NCI-H524 treated with DMSO at 0.1 percent for 48 hours (cell line): ENCODE measurements at places on chromosomes 4 and X.

- DNase-seq = no peak
These were observed 71.0 kb downstream of the DDX60L start for GRCh38 chr4:168409089-168409801.

- no peak for DNase-seq
These were observed 532 bp downstream of the ZNF827 start for GRCh38 chr4:145937971-145938611.

DNA sequence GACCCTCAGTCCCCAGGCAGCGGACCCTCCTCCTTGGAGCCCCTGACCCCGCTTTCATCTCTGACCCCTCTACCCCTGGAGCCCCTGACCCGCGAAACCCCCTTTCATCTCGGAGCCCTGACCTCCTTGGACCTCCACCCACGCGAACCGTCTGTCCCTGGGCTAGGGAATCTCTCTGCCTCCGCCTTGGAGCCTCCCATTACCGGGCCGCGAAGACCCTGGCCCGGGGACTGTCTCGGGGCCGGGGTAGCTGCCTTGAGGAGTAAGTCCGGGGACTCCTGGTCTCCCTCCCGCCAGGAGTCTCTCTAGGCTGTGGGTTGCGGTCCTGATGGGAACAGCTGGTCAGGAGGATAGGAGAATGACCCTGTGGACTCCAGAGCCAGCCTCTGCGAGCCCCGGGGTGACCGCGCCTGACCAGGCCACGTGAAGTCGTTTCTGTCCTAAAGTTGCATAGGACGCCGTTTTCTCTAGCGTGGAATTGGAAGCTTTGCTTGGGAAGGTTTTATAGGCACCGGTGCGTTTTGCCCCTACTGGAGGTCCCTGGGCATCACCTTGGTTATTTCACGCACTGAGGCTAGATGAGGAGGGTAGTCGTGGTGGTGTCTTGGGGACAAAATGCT lies 824 bp downstream of the TBC1D14 start:
- DNase-seq = no peak

DNA sequence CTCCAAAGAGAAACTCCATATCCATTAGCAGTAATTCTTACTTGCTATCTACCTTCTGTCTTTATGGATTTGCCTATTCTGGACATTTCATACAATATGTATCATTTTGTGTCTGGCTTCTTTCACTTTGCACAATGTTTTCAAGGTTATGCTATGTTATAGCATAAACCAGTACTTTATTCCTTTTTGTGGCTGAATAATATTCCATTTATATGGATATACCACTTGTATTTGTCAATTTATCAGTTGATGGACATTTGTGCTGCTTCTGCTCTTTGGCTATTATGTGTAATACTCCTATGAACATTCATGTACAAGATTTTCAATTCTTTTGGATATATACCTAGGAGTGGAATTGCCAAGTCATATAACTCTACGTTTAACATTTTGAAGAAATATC lies 18.9 kb upstream of the HPSE start:
- DNase-seq = no peak

- DNase-seq = peak; percentile 4
These were observed 155.2 kb downstream of the SMIM20 start for GRCh38 chr4:26069218-26069617.

DNA sequence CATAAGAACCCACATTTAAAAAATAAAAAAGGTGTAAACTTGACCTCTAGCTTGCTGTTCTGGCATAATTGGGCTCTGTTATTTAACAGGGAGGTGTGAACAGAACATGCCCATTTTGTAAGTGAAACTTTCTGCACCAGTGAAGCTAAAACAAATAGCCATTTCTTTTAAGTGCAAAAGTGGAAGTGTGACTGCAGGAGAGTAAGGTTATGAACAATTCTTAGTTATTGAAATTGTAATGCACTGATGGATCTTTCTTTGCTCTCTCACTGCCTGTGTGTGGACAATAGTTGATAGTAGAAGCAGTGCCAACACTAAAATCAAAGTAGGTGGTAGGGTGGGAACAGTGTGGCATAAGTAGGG lies 12.6 kb downstream of the P2RY10 start:
- no peak for DNase-seq

- DNase-seq = no peak
These were observed 304.9 kb downstream of the GBA3 start for GRCh38 chr4:22997358-22998224.

DNA sequence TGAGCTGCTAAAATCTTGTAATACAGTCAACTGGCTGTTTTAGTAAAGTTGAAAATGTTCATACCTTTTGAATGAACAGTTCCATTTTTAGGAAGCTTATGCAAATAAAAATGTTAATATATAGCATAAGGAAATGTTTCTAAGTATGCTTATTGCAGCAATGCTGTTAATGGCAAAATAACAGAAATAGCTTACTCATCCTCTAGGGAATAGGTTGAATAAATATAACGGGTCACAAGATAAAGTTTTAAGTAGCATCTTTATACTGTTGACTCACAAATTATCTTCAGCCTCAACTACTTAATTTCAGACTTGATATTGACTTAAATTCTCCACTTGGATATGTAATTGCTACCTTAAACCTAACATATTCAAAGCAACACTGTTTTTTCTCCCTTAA lies 27.7 kb downstream of the HERC3 start:
- DNase-seq = no peak

DNA sequence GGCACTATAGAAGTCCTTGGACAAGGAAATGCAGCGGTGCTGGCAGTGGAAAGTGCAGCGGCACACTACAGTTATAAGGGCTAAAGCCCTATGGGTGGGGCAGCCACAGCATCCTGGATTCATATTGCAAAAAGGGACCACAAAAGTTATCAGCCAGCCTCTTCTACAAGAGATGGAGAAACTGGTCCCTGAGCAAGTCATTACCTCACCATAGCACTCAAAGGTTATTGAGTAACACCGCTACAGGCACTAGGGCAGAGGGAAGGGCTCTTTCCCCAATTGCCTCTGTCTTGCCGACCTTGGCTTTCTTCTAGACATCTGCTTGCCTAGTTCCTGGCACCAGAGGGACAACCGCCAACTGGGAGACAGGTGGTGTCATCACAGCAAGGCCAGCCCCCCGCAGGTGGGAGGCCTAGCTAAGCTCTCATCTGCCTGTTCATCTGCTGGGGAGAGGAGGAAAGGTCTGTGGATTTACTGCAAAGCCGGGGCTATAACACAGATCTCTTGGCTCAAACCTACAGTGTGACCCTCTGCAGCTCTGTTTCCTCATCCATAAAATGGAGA lies 600.0 kb downstream of the BCOR start:
- peak; percentile 78 for DNase-seq

- DNase-seq = no peak
These were observed 151.3 kb downstream of the COMMD8 start for GRCh38 chr4:47312170-47312569.

GRCh38 chr4:1195891-1196401 lies 23.6 kb upstream of the SPON2 start:
- no peak for DNase-seq

DNA sequence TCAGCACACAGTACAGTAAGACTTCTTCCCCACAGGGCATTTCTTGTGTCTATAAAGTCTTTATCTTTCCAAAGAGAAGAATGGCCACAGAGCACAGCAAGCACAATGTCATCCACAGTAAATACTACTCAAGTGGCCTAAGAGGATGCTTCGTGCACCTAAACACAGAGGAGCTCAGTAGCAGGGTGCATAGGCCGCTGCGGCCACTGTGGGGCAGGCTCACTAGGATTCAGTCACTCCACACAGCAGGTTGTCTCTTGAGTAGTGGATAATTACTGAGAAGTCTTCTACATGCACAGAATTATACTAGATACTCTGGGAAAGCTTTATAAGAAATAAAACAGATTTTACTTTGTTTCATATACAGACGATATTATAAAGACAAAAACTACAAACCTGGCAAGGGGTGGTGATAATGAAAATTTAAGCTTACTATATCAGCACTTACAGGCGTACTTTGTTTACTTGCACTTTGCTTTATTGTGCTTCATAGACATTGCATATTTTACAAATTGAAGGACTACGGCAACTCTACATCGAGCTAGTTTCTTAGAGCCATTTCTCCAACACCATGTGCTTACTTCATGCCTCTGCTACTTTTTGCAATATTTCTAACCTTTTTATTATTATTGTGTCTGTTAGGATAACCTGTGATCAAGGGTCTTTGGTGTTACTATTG lies 78.5 kb downstream of the PRDM5 start:
- DNase-seq = no peak

DNA sequence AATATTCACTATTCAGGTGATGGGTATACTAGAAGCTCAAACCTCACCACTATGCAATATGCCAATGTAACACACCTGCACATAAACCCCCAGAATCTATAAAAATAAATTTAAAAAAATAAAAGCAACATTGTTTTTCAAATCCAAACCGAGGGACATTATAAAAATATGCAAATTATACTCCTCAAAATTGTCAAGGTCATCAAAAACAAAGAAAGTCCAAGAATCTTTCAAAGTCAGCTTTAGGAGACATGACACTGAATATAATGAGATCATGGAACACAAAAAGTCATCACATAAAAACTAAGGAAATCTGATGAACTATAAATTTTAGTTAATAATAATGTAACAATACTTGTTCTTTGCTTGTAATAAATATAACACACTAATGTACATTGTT lies 43.2 kb upstream of the AR start:
- no peak for DNase-seq

- DNase-seq = no peak
These were observed 47.2 kb downstream of the C4orf50 start for GRCh38 chr4:5971078-5971450.

- no peak for DNase-seq
These were observed 167.3 kb upstream of the SPRY1 start for GRCh38 chr4:123229286-123229685.

- DNase-seq = no peak
These were observed 161.6 kb downstream of the IL15 start for GRCh38 chr4:141797966-141798365.

DNA sequence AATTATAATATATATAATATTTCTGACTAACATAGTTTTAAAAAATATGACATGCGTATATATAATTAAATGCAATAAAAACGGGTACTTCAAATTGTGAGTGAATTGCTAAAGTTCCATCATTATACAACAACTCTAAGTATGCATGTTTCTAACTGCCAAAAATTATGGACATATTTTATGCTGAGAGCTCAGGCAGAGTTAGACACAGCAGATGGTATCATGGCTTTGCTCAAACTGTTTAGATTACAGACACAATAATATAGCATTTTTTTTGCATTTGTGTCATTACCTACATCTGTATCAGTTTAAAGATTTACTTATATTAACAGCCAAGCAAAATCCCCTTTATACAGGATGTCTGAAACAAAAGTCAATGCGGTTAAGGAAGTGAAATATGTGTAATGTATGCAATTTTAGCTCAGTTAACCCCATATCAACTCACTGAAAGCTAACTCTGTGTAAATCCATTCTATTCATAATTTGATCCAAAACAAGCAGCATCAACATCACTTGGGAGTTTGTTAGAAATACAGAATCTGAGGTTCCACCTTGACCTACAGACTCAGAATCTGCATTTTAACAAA lies 119.1 kb upstream of the CNKSR2 start:
- no peak for DNase-seq
